ENCODE measurements at places on chromosomes 3 and 15.

DNA sequence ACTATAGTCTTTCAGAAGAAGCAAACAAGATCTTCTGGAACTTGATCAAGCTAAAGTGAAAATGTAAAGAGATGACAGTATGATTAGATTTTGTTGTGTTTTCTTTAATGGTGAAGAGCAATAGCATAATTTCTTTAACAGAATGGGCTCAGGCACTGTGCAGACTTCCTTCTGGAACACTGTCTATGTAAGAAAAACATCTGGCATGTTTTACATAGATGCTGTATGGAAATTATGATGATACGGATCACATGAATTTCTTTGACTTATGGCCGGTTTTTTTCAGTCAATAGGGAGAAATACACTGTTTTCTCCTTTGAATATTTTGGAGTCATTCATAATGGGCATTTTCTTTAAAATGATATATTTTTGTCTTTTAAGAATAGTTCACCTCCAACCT, 42.6 kb downstream of the PHLDB2 start:
- DNase-seq, result no peak

- DNase-seq, result no peak
These were observed 18.0 kb downstream of the FAM98B start for GRCh38 chr15:38471974-38472373.

GRCh38 chr3:127114337-127115070, 78.4 kb upstream of the PRR23E start:
- DNase-seq, result no peak

- no peak for DNase-seq
These were observed 102.5 kb downstream of the IQSEC1 start for GRCh38 chr3:12970684-12971083.

DNA sequence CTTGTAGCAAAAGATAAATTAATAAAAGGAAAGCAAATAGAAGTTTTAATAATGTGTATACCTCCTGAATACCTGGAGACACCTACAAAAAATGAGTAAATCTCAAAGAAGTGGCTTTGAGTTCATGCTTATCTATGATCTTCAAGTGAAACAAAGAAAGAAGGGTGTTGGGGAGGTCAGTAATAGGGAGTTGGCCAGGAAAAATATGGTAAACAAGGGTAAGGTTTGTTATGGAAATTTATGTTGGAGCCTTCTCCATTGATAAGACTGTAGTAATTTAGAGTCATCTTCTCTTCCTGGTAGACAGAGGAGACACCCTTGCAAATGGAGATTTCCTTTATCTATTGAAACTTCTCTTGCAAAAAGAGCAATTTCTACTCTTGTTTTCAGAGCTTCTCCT, 6.6 kb upstream of the CCR8 start:
- no peak for DNase-seq

GRCh38 chr3:6447166-6447801, 413.6 kb upstream of the GRM7 start:
- DNase-seq, result no peak

GRCh38 chr3:175107231-175107630, 248.1 kb downstream of the NAALADL2 start:
- DNase-seq, result no peak

DNA sequence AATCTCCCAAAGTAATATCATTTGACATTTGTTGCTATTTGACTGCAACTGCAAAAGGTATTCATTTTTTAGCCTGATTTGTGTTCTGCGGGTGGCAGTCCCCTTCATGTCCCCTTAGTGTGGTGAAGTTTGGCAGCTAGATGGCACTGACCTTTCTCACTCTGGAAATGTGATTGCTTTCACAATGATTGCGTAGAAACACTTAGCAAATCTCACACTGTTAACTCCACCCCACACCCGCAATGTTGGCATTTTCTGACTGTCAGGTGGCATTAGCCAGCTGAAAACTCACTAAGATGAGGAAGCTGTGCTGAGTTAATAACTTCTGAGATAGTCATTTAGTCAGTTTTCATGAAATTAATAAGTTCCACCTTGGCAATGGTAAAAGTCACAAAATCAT, 76.9 kb downstream of the TRIM69 start:
- DNase-seq, result no peak

GRCh38 chr15:32803631-32804030, 85.8 kb downstream of the GREM1 start:
- no peak for DNase-seq

GRCh38 chr3:184567946-184568559, 6.5 kb downstream of the EPHB3 start:
- no peak for DNase-seq

- DNase-seq, result no peak
These were observed 128.3 kb downstream of the ATP10A start for GRCh38 chr15:25734680-25735355.

GRCh38 chr15:89391685-89392257, 57.1 kb upstream of the POLG start:
- DNase-seq, result no peak

All from T-helper 2 cell (primary cell).